ENCODE measurements at places on chromosomes 5 and 9.
A peak's percentile ranks its signal among the peaks of the same experiment; 100 is the strongest.

DNA sequence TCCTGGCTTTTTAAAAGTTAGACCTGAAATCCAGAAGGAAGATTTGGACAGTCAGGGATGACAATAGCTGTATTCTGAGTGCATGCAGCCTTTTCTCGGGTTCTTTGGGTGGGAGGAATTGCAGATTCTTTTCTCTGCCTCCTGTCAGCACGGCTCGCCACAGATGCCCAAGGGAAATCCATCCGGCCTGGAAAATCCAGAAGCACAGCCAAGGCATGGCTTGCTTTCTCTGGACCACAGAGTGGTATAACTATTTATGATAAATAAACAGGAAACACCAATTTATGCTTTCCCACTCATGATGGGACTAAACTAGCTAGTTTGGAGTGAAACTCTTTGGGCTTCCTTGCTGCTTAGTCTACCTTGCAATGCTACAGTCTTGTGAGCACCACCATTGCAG is 59.1 kb downstream of the C9orf152 start:
- DNase-seq: no peak

DNA sequence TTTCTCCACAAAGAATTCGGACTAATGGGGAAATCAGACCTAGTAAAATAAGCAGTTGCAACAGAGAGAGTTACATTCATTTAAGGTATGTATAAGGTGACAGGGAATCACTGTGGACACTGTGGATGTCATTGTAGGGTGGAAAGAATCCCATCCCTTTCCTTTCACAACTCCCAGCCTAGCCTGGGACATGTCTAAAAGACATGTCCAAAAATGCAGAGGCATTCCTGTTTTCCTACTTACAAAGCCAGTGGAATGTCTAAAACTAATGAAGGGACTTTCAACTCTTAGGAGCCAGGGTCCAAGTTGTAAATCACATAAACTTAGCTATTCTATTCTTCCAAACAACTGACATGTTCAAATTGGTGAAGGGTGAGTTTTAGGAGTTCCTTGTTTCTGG is 511.0 kb downstream of the PRELID2 start:
- no peak for DNase-seq

- DNase-seq: no peak
These were observed 155.1 kb downstream of the BNC2 start for GRCh38 chr9:16715404-16715803.

GRCh38 chr9:96382839-96383164 is 709 bp downstream of the SLC35D2 start:
- DNase-seq: no peak

DNA sequence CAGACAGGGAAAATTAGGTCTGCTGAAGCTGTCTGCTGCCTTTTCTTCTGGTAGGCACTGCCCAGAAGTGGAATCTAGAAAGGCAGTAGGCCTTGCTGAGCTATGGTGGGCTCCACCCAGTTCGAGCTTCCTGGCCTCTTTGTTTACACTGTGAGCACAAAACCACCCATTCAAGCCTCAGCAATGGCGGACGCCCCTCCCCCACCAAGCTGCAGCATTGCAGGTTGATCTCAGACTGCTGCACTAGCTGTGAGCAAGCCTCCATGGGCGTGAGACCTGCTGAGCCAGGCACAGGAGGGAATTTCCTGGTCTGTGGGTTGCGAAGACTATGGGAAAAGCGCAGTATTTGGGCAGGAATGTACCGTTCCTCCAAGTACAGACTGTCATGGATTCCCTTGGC is 18.5 kb downstream of the AGTPBP1 start:
- no peak for DNase-seq

DNA sequence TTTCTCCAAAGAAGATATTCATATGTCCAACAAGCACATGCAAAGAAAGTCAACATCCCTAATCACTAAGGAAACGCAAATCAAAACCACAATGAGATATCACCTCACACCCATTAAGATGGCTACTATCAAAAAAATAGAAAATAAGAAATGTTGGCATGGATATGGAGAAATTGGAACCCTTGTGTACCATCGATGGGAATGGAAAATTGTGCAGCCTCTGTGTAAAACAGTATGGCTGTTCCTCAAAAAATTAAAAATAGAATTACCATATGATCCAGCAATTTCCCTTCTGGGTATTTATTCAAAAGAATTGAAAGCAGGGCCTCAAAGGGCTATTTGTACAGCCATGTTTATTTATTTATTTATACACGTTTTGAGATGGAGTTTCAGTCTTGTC is 43.0 kb upstream of the HRH2 start:
- DNase-seq: no peak

- peak; percentile 80 for DNase-seq
These were observed 147.3 kb upstream of the HMHB1 start for GRCh38 chr5:143664623-143665022.
